ENCODE measurements at places on chromosomes 2 and 18.

DNA sequence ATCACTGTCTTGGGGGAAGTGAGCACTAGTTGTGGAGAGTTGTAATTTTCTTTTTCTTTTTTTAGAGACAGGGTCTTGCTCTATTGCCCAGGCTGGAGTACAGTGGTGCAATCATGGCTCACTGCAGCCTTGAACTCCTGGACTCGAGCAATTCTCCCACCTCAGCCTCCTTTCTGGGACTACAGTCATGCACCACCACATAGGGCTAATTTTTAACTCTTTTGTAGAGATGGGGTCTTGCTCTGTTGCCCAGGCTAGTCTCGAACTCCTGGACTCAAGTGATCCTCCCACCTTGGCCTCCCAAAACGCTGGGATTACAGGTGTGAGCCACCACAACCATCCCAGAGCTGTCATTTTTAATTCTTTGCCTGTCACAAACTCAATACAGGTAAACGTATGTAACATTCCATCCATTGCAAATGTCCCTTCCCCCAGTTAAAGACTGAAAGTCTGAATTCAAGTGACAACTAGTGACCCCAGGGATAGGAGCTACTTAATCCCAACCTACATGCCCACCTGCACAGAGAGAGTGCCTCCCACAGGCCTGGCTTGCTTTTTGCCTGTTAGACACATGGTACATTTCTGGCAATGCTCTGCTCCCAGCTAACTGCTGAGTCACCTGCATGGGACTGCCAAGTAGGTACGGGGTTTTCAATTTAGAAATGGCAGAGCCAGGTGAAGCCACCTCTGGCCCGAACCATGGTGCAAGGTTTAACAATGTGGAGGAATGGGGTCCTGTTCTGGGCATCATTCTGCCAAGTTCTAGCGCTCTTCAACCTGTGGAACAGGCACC is 60.6 kb downstream of the CYB5A start:
- DNase-seq = no peak

DNA sequence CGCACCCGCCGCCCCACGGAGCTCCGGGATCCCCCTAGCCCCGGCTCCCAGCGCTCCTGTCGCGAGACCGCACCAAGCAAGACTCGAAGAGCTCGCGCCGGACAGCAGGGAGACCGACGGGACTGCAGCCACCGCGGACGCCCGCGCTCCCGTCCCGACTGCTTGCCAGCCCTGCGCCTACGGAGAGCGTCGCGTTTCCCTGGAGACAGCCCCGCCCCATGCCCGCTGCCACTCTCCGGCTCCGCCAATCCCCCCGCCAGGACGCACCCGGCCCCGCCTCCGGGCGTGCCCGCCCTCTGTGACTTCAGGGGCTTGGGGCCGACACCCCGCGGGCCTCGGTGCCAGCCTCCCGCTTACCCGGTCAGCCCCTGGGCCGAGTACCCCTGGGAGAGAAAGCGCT is at the start of gene ANKMY1:
Gene ANKMY1, minus strand, starts transcription at position 181 of the 400 bp plus-strand sequence. CDS start 653 bp downstream, outside the sequence.
- no peak for DNase-seq

DNA sequence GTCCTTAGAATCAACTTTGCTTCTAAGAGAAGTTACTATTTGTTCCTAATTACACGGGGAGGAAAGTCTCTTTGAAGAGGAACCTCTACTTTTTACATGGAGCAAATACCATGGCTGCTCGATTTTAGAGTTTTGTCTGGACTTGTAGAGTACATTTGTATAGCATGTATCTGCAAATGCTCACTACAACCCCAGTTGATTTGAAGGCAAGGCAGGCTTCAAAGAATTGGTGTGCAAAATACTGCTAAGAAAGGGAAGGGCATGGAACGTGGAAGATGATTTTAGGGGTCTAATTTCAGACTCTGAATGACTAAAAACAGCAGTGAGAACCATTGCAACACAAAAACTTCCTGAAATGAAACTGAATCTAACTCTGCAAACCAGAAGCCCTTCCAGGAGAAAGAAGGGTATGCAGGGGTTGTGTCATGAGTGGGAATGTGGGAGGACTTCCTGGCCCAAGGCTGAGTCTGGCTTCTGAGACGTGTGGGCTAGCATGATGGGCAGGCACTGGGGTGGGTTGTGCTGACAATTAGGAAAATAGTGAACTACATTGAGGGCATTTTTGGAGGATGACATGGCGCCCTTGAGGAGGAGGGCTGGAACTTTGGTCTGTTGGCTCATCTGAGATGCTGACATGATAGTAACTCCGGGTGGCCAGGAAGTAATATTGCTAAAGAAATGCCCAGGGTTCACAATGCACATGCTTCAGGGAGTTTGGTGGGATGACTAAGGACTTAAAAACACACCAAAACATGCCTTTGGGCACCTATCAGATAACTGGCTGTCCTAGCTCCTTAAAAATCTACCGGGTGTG is 18.9 kb upstream of the IL1R2 start:
- no peak for DNase-seq

DNA sequence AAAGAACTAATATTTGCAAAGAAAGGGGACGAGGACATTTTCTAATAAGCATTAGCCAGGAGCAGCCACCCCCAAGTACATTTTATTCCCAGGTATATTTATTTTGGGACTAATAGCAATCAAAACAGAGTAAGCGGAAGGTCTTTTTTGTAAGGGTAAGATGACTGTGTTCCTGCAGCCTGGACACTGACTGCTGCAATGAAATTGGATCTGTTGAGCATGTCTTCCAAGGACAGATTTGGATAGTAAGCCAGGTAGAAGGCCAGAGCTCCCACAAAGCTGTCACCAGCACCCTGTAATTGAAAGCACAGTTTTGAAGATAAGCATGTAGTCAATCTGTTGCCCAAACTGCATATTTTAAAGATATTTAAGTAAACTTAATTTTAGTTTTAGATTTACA is 10.0 kb downstream of the MRPL33 start:
- no peak for DNase-seq

DNA sequence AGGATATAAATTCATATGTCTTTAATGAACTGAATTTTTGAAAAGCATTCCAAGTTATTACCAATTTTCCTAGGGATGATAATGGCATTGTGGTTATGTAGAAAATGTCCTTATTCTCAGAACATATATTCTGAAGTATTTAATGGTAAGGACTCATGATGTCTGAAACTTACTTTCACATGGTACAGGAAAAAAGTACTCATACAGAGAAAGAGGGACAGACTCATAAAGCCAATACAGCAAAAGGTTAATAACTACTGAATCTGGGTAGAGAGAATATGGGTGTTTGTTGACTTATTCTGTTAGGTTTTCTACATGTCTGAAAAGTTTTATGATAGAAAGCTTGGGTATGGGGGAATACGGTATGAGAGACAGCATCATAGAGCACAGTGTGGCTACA is 84.3 kb upstream of the SERTAD2 start:
- DNase-seq = no peak

- no peak for DNase-seq
Measured at GRCh38 chr2:30511122-30512083, 64.4 kb downstream of the LCLAT1 start.

DNA sequence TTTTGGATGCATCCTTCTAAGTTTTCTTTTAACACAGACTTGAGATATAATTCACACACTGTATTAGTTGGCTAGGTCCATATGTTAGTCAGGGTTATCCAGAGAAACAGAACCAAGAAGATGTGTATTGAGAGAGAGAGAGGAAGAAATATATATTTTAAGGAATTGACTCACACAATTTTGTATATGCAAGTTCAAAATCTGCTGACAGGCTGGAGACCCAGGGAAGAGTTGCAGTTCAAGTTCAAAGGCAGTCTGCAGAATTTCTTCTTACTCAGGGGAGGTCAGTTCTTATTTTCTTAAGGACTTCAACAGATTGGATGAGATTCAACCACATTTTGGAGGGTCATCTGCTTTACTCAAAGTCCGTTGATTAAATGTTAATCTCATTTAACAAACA is 23.0 kb upstream of the MRO start:
- DNase-seq = no peak

DNA sequence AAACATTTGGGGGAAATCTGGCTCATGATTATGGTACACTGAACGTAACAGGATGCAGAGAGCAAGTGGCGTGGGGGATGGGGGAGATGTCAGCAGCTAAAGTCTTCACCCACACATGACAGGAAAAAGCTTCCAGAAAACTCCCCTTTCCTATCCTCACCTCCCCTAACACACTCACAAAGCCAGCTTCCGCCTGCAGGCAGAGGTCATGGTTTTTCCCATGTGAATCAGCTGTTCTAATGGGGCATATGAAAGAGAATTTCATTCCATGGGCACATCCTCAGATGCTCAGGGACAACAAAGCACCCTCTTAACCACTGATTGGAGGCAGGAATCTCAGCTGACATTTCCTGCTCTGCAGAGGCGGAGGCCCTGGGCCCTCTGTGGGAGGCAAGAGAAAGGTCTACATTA is 129.1 kb downstream of the TSN start:
- DNase-seq = no peak

DNA sequence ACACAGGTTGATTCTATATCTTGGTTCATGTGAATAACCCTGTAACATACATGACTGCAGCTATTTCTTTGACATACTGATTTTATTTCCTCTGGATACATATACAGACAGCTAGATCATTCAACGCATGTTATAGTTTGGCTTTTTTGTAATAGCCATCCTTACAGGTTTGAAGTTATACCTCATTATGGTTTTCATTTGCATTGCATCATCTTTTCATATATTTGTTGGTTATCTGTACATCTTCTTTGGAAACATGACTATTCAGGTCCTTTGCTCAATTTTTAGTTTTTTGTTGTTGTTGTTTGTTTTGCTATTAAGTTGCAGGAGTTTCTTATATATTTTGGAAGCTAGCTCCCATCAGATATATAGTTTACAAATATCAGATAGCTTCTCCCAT is 276.2 kb upstream of the NETO1 start:
- no peak for DNase-seq

DNA sequence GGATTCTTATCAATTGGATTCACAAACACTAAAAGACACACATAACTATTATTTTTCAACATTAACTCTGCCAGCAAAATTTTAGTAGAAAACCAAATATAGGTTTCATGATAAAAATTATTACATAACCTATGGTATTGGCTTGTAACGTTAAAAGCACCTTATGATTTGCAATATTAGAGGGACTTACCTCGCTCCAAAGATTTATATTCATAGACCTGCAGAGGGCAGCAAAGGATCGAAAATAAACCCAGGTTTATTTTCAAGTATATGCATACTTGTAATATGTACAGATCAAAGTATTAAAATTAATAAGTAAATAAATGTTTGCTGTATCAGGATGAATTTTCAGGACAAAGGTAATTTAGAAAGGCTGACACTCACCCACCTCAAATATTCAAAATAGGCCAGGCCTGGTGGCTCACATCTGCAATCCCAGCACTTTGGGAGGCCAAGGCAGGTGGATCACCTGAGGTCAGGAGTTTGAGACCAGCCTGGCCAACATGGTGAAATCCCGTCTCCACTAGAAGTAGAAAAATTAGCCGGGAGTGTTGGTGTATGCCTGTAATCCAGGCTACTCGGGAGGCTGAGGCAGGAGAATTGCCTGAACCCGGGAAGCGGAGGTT is 45.3 kb downstream of the LRPPRC start:
- DNase-seq = no peak

- DNase-seq = no peak
Measured at GRCh38 chr2:141438536-141438935, 692.3 kb downstream of the LRP1B start.

DNA sequence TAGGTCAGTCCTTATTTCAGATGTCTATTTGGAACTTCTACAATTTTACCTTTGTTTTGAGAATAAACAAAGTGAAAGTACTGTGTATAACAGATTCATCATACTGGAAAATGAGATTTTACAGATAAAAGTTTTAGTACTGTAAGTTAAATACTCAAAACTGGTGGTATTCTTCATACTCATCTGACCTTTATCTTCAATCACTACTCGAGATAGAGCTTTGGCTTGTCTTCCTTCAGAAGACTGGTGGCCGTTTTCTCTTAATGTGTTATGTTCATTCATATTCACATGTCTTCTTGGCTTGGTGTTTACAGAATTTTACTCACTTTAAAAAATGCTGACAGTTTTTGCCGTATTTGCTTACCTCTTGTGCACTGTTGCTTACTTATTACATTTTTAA is 2.1 kb downstream of the SPOPL start:
- no peak for DNase-seq

DNA sequence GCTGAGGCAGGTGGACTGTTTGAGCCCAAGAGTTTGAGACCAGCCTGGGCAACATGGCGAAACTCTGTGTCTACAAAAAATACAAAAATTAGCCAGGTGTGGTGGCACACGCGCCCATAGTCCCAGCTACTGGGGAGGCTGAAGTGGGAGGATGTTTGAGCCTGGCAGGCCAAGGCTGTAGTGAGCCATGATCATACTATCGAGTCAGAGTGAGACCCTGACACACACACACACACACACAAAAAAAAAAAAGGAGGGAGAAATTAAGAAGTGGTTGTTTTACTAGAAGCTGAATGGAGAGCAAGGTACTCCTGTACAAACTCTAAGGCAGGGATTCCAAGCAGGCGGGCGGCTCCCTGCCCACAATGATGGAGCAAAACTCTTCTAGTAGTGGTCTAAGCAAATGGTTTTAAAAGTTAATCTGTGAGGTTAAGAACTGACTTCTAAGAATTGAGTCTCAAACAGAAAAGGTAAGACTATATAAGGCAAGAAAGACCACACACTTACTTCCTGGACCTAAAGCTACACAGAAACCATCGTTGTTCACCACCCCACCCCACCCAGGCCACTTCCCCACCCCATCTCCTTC is 2.6 kb downstream of the ANKRD44 start:
- DNase-seq = no peak

DNA sequence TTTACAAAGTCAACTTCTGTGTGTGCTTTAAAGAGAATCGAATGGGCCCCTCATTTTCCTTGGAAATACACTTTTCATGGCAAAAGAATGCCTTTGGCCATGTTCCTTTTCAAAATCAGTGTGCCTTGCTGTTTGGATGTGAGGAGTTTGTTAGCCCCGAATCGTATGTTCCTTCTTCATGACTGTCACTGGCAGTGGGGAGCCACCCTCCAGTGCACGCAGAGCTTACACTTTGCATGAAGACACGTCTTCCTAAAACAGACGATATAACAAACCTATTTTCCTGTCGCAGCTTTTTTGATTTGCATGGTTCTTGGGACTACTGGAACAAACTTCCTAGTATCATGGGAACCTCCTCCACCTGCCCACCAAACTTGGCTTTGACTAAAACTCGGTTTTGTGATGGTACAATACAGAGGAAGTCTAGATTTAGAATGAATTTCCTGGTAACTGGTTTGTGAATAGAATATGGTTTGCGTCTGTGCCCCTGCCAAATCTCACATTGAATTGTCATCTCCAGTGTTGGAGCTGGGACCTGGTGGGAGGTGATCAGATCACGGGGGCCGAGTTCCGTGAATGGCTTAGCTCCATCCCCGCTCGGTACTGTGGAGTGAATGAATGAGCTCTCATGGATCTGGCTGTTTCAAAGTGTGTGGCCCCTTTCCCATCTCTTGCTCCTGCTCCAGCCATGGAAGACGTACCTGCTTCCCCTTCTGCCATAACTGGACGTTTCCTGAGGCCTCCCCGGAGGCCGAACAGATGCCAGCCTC is 194.9 kb downstream of the TWIST2 start:
- no peak for DNase-seq

GRCh38 chr2:30705711-30706533 is 101.3 kb downstream of the CAPN13 start:
- DNase-seq = no peak

- DNase-seq = no peak
Measured at GRCh38 chr2:31150120-31150670, 12.0 kb upstream of the GALNT14 start.
